CD4-positive, alpha-beta T cell treated with Interleukin-2 at 100 ng/mL for 4 hours (primary cell): ENCODE measurements at places on chromosomes 1 and 21.

GRCh38 chr1:111990878-111991718, 1.6 kb upstream of the KCND3 start:
- no peak for DNase-seq

GRCh38 chr1:31576201-31576669, at the start of gene TINAGL1:
TSS of gene TINAGL1 (plus strand) at chr1:31576515. CDS start at chr1:31577149, 634 bp downstream.
- no peak for DNase-seq

DNA sequence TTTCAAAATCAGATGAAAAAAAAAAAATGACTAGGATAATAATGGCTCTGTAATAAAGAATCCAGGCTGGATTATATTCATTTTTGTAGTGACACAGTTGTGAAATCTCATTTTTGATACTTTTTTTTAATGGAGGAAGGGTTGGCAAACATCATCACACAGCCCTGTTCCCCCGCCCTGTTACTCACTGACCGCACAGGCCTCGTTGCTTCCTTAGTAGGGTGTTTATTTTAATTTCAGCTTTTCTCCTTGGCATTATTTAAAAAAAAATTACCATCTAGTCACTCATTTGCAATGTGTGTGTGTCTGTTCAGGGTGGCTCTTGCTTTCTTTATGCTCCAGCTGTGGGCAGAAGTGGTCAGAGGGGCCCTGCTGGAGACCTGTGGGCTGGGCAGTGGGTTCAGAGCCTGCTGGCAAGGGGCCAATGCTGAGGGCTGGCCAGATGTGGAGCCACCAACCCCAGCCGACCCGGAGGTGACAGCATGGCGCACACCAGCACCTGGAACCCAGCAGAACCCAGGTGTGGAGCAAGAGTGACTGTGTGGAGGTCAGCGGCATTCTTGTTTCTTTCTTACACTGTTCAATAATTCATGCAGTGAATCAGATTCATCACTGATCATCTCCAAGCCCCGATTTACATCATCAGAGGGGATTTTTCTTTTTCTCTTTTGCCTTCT, 44.6 kb downstream of the ZSCAN20 start:
- DNase-seq = no peak

- DNase-seq = no peak
Observed at GRCh38 chr1:188668083-188668482, 1809.6 kb downstream of the BRINP3 start.

DNA sequence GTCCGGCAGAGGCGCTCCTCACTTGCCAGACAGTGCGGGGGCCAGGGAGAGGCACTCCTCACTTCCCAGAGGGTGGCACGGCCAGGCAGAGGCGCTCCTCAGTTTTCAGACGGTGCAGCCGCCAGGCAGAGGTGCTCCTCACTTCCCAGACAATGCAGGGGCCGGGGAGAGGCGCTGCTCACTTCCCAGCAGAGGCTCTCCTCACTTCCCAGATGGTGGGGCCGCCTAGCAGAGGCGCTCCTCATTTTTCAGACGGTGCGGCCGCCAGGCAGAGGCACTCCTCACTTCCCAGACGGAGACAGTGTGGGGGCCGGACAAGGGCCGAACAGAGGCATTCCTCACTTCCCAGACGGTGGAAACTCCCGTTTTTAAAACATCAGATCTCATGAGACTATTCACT, 238.4 kb upstream of the CACYBP start:
- DNase-seq = no peak

GRCh38 chr1:94719926-94720793, 100.0 kb upstream of the SLC44A3 start:
- DNase-seq = peak; percentile 8

DNA sequence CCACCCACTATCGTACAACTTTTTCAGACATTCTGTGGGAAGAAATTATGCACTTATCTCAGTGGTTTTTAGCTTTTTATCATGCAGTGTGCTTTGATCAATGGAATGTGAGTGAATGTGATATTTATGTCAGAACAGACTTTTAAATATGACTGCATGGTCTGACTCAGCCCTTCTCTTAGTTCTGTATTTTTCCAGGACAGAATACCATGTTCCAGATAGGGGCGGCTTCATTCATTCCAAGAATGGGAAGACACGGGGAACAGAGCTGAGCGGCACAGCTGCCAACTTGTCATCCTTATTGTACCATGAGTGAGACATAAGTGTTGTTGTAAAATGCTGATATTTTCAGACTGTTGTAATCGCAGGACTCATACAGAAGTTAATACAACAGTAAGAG, 214.6 kb upstream of the NCAM2 start:
- DNase-seq = no peak

- no peak for DNase-seq
Observed at GRCh38 chr1:154843636-154844296, 26.3 kb downstream of the KCNN3 start.

DNA sequence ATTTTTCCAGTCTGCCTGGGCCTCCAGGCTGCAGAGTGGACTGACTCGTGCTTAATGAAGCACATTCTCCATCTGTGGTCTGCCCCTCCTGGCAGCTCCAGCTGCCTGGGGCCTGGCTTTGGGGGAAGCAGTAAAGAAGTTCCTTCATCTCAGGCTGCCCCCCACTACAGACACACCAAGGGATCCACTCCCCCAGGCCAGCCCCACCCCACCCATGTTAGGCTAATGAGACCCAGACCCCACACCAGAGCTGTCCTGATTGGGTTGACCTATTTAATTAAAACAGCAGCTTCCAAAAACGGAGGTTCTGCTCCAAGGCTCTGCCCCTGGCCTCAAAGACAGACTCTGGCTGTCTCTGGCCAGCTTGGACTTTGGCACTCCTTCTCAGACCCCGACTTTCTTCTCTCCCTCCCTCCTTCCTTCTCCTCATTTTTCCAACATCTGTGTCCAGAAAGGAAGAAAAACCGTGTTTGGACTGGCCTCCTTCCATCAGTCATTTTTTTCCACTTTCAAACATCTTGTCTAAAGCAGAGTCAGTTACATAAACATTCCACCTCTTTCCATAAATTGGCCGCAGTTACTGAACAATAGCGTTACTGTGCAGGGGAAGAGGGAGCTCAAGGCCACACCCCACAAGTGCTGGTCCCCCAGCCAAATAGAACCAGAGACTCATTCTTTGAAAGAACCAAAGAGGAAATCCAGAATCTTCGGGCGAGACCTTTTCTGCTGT, 29.7 kb downstream of the SERTAD4 start:
- DNase-seq = no peak

GRCh38 chr1:19076841-19077616, 120.6 kb upstream of the IFFO2 start:
- no peak for DNase-seq

- no peak for DNase-seq
Observed at GRCh38 chr1:8094481-8095241, 68.6 kb upstream of the ERRFI1 start.

- peak; percentile 67 for DNase-seq
Observed at GRCh38 chr1:205480349-205480985, 24.0 kb upstream of the CDK18 start.

DNA sequence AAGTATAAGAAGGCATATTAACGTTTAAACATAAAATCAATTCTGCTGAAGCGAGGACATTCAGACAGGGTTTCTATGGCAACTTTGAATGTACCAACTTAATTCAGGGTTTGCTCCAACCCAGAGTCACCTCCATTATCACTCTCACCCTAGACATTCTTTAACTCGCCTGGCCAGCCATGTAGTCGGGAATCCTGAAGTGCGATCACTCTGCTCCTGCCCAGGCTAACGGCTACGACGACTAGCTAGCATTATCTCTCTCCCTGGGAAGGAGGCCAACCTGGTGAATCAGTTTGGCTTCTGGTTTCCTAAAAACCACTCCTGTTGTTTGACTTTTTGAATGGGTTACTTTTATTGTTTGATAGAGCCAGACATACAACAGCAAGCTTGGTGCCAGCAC, 38.9 kb upstream of the ZBTB18 start:
- no peak for DNase-seq

DNA sequence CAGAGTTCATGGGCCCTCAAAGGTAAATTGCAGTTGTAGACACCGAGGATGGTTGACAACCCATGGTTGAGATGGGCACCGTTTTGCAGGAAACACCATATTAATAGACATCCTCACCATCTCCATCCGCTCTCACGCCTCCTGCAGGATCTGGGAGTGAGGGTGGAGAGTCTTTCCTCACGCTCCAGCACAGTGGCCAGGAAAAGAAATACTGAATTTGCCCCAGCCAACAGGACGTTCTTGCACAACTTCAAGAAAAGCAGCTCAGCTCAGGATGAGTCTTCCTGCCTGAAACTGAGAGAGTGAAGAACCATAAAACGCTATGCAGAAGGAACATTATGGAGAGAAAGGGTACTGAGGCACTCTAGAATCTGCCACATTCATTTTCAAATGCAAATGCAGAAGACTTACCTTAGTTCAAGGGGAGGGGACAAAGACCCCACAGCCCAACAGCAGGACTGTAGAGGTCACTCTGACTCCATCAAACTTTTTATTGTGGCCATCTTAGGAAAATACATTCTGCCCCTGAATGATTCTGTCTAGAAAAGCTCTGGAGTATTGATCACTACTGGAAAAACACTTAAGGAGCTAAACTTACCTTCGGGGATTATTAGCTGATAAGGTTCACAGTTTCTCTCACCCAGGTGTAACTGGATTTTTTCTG, 9.3 kb downstream of the SLAMF8 start:
- DNase-seq = no peak

GRCh38 chr1:207748737-207749528, 2.9 kb upstream of the CD46 start:
- DNase-seq = peak; percentile 8

DNA sequence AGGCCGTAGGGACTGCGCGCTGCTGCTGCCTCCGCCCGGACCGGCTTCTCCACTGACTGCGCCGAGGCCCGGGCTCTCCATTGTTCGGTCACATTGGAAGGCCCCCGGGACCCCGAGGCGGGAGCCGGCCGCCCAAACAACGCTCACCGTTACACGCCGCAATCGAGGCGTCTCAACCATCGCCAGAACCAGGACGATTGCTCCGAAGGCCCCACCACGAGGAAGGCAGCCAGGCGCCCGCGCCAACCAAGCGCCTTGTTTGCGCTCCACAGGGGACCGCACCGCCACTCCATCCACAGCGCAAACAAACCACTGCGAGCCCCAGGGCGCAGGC, 595 bp downstream of the GLUL start:
- no peak for DNase-seq

GRCh38 chr1:241485554-241485992, 34.0 kb downstream of the FH start:
- no peak for DNase-seq

DNA sequence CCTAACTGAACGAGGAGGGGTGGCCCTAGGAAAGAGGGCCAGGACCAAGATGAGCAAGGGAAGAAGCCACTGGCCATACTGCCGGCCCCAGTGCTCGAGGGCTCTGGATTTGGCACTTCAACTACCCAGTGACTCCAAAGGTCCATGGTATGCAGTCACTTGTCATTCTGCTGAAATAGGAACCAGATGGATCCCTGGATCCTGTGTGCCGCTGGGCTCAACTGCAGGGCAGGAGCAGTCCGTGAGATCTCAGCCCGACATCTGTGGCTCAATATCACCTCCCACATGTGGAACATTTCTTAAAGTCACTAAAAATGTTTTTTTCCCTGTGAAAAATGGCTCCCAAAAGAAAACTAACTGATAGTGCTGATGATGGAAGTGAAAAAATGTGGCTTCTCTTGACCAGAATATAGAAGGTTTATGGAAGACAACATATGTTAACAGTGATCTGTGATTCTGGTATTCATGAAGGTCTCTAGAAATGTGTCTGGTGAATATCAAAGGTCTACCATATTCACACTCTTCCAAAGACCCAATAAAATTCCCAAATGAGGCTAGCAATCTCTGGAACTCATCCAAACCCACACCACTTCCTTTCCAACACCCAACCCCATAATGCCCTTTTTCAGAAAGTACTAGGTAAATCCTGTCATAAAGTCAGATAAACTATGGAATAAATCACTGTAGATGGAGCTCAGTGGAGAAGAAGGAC, 24.1 kb downstream of the PAFAH2 start:
- no peak for DNase-seq

DNA sequence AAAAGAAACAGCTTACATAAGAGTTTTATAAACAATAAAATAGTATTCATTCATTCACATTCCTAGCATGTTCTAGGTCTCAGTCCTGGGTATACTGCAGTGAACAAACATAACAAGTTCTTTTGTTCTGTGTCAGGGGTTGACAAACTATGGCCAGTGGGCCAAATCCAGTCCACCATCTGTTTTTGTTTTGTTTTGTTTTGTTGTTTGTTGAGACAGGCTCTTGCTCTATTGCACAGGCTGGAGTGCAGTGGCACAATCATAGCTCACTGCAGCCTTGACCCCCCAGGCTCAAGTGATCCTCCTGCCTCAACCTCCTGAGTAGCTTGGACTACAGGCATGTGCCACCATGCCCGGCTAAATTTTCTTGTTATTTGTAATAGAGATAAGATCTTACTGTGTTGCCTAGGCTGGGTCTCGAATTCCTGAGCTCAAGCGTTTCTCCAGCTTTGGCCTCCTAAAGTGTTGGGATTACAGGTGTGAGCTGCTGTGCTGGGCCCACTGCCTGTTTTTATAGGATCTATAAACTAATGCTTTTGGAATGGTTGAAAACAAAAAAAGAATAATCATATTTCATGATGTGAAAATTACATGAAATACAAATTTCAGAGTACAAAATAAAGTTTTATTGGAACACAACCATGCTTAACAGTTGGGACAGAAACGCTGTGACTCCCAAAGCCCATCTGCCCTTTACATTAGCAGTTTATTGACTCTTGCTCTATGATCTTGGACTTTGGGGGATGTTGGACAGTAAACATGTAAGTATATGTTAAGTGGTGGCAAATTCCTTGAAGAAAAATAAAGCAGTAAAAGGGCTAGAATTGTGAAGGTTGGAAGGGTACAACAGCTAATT, 17.9 kb downstream of the CAPZA1 start:
- DNase-seq = no peak

- DNase-seq = no peak
Observed at GRCh38 chr1:30822006-30822405, 64.4 kb upstream of the LAPTM5 start.
